ENCODE measurements at places on chromosomes 2 and 18.

DNA sequence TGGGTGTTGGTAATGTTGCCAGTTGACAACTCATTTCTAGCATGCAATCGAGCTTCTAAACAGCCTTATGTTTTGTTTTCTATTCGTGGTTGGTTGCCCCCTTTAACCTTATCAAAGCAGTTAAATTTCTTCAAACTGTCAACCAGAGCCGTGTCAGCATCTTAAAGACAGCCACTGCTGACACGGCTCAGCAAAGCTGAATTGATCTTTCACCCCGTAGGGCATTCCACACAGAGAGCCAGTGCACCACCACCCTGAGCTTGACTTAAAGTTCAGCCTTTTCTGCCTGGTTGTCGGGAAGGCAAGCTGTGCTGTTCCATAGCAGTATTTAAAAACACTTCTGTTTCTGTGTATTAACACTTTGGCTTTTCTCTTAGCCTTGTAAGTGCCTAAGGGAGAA lies 355.0 kb upstream of the CHST9 start:
- DNase-seq, result no peak

DNA sequence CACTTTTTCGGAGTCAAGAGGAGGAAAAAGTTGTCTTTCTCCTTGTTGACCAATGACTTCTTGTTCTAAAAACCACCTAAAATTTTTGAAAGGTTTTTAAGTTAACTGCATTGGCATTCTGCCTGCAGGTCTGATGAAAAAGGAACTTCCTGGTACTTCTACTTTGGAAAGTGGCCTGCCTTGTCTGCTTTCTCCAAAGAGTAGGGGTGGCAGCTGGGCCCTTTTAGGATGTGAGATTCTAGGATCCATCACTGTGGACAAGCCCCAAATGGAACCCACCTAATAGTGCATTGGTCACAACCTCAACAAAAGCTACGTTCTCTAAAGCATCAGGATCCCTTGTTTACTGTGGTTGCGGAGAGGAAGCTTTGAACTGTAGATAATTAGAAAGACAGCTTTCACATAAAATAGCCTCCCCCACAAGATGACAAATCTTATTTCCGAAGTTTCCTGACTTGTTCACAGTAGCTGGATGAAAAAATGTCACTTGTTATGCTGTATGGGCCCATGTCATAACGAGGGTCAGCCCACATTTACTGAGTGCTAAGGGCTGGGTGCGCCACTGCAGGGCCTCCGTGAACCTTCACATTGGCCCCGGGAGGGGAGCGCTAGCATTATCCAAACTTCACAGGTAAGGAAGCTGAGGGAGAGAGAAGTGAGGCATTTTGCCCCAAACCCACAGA lies 17.4 kb downstream of the ASPRV1 start:
- no peak for DNase-seq

GRCh38 chr2:231321021-231321420 lies 74.5 kb upstream of the B3GNT7 start:
- no peak for DNase-seq

- no peak for DNase-seq
These were observed 1985.1 kb upstream of the PIK3C3 start for GRCh38 chr18:39969803-39970494.

DNA sequence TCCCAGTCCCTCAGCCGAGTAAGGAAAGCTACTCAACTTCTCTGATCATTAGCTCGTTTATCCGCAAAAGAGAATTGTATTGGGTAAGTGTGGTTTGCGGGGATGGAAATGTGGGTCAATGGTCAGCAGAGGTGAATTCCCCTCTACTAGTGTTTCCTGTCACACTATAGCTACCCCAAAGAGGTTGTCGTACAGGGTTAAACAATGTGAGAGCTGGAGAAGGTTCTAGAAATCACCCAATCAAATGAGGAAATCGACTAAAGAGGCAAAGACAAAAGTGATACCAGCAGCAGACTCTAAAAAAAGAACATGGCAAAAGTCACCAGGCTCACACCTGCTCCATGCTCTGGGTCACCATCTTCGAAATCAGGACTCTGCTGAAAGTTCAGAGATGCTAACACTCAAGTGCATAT lies 144.7 kb upstream of the ITGA4 start:
- no peak for DNase-seq
